Naive thymus-derived CD4-positive, alpha-beta T cell (primary cell): ENCODE measurements at places on chromosomes 6 and 20.

DNA sequence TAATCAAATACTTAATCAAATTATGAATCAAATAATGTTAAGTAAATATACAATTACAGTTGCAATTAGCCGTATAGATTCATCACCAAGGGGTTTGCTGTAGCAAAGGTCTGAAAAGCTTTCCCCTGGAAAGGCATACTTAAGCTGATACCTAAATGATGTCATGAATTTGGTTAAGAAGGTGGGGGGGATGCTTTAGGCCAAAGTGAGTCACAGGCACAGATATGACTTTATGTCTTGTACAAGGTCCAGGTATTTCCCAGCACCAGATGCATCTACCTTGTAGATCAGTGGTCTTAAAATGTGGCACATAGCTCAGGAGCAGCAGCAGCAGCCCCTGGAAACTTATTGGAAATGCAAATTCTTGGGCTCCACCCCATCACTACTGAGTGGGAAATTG lies 557.3 kb upstream of the CDH4 start:
- DNase-seq, result no peak

- DNase-seq, result no peak
Measured at GRCh38 chr6:145878591-145879295, 64.1 kb upstream of the FBXO30 start.

DNA sequence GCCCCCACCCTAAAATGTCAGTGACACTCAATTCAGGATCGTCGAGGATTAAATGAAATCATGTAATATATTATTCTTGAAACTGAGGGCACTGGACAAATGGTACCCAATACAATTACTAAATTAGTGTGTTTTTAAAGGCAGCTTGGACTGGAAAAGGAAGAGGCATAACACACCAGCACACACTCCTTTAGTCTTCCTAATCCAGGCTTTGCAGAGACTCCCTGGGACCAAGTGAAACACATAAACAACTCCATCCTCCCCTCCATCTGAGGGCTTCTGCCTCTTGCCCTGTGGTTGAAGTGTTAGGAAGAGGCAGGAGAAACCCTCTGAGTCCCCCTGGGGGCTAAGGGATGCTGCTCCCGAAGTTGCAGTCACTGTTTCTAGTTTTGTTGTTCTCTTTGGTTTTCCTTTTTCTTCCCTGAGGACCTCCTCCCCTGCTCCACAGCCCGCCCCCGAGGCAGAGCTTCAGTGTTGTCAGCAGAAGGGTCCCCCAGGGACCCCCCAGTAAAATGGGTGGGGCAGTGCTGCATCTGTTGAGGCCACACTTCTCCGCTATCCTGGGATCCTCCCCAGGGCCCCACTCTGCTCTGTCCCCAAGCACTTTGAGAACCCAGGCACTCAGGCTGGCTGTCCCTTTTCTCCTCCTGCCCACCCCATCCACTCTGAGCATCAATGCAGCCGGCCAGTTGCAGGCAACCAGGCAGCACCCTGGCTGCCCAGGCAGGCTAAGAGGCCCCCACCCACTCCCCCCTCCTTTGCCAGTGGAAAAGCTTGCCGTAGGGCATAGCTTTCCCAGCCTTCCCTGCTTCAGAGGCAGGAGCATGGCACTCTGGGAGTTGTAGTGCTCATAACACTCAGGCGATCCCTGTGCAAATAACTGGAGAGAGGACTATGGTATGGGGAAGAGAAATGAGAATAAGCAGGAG lies 5.9 kb downstream of the TMEM63B start:
- DNase-seq, result no peak

GRCh38 chr6:25472306-25472705 lies 179.7 kb upstream of the SCGN start:
- no peak for DNase-seq

- DNase-seq, result no peak
Measured at GRCh38 chr20:23126281-23127061, 40.3 kb upstream of the CD93 start.

DNA sequence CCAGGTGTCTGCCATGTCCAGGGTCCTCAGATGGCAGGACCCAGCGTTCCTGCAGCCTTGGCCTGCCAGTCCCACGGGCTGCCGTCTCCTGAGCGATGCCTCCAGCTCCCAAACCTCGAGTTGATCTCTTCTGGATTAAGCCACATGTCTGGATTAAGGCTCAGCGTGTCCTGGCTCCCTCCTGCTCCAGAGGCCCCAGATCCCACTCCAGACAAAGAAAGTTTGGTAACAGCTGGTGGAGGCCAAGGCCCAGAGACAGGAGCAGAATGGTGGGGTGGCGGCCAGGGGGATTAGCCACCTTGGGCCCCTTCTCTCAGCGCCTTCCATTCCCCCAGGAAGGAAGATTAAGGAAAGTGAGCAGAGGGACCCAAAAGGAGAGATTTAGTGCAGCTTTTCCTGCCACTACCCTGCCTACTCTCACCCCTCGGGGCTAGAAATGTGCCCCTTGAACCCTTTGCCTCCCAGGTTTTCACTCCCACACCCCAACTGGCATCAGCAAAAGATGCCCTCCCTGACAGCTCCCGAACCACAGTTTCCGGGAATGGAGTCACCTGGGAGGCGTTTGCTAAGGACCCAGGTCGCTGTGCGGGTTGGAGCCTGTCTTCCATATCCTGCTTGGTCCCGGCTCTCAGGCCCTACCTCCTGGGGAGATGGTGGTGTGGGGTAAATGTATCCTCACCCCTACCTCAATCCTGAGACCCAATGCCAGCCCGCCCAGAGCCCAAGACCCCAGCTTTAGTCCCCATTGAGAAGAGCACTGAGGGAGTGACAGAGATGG lies 6.9 kb downstream of the SPDEF start:
- DNase-seq, result no peak

DNA sequence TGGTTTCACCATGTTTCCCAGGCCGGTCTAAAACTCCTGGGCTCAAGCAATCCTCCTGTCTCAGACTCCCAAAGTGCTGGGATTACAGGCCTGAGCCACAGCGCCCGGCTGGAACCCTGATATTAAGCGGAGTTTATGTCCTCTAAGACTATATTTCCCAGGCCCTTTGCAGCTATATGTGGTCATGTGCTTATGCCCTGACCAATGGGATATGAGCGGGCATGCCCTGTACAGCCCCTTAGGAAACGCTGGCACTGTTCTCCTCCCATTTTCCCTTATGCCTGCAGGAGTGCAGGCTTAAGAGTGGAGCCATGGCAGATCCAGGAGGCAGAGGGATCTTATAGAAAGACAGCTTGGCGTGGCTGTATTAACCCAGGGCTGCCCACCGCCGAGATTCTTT lies 29.9 kb downstream of the RSPO4 start:
- DNase-seq, result no peak

- no peak for DNase-seq
Measured at GRCh38 chr6:68778356-68779020, 143.4 kb downstream of the ADGRB3 start.

- DNase-seq, result no peak
Measured at GRCh38 chr20:47544852-47545251, 43.2 kb downstream of the NCOA3 start.

- no peak for DNase-seq
Measured at GRCh38 chr20:23268792-23269354, 81.7 kb upstream of the NXT1 start.

DNA sequence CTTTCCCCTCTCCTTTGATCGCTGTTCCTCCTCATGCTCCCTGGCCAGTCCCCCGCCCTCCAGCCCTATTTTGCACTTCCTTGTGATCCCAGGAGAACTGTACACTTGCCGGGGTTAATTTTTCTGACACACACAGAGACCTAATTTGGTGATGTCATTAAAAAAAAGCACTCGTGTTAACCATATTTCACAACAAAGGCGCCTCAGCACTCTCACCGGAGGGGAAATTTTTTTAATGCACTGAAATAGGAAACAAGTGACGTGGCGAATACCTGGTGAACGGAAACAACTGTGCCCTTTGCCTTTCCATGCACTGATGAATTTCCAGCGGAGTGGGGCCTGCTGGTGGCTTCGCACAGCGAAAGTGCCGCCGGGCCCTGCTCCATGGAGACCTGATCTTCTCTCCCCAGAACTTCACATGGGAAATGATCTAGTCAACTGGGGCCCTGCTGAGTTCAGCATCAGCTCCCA lies 53.9 kb upstream of the TAGAP start:
- peak; percentile 84 for DNase-seq
